Pancreas (tissue), 10 donors: ENCODE measurements at places on chromosomes 11 and 22.

DNA sequence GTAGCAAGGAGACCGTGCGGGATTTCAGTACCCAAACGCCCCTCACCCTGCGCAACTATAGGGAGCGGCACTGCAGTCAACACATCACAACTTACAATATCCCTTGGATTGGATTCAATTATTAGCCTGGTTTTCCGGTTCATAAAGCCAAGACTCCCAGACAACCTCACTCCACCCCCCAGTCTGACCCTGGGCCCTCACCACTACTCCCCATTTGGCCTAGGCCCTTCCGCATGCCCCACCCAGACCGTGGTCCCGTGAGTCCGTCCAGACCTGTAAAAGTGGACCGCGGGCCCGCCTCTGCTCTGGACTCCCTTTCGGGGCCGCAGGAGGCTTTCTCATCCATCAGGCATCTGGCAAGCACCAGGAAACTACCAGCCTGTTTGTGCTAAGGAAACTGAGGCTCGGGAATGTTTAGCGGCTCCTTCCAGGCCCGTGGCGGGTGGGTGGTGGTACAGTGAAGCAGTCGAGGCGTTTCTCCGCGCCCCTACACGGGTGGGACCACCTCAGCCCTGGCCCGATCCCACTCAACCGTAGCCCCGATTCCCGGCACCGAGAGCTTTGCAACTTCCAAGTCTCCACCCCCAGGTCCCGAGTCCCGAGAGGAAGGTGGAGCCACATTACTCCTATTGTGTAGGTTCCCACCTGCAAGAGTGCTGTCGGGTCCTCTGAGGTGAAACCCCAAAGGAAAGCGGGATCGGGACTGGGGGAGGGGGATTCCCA lies 679 bp upstream of the DPP3 start:
- no peaks in the 10 kb centered on the region for H3K27me3 ChIP-seq
- H3K27ac ChIP-seq = peak overlapping the region; percentile 85
- H3K4me1 ChIP-seq = no peaks in the 10 kb centered on the region
- H3K4me3 ChIP-seq = peak overlapping the region; percentile 66

DNA sequence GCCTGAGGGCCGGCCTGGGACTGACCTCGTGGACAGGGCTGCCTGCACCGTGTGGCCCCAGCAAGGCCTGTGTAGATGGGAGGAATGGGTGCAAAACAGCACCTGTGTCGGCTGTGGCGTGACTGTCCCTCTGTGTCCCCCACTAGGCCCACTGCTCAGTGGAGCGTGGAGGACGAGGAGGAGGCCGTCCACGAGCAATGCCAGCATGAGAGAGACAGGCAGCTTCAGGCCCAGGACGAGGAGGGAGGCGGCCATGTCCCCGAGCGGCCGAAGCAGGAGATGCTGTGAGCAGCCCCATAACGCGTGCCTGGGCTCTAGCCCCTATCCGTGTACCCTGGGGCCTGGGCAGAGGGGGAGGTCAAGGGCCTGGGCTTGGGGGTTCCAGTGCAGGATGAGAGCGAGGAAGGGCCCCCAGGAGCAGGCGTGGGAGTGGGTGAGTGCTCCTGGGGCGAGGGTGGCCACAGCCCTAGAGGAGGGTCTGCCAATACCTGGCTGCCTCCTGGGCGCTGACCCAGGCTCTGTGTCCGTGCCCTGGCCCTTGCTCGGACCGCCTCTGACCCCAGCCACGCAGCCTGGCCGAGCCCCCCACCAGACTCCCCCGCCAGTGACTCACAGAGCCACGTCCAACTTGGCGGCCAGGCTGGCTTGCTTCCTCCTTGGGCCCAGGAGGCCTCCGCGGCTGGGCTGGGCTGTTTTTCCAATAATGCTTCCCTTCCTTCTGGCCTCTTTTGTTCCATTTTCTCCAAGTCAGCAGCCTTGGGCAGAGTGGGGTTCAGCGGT lies 11.6 kb downstream of the PRR33 start:
- H3K4me1 ChIP-seq = no peaks in the 10 kb centered on the region
- peak; percentile 74 for DNase-seq
- H3K27ac ChIP-seq = peak overlapping the region; percentile 30
- H3K27me3 ChIP-seq = no peaks in the 10 kb centered on the region
- H3K4me3 ChIP-seq = no peak overlapping the region
- H3K36me3 ChIP-seq = no peaks in the 10 kb centered on the region

- DNase-seq = peak; percentile 19
- no peak overlapping the region for H3K27ac ChIP-seq
- H3K27me3 ChIP-seq = no peaks in the 10 kb centered on the region
Observed at GRCh38 chr11:17400048-17400775, 11.8 kb upstream of the KCNJ11 start.

DNA sequence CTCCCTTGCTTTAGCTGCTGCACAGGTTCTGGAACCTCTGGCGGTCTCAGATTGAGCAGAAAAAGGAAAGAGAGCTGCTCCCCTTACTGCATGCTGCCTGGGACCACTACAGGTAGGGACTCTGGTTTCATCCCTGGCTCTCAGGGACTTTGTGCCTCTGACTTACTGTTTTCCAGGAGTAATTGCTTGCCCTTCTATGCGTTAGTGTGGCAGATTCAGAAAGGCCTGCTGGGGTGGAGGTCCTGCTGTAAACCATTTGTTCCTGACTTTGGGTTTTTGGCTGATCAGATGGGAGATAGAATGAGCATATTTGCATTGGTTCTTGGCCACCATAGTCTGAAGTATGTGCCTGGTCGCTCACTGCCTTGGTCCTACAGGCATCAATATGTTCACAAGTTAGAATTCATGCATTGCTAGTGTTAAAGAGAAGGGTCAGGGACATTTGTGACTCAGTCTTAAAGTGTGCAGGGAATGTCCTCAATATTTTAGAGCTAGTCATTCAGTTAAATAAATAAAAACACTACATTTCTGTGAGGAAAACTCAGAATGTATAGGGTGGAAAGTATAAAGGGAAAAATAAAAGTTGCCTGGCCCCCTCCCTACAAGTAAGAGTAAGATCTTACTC lies 78.0 kb downstream of the PISD start:
- no peaks in the 10 kb centered on the region for H3K36me3 ChIP-seq
- no peaks in the 10 kb centered on the region for H3K27me3 ChIP-seq
- H3K4me3 ChIP-seq = no peak overlapping the region
- DNase-seq = no peak
- H3K27ac ChIP-seq = no peak overlapping the region
- H3K4me1 ChIP-seq = no peaks in the 10 kb centered on the region

GRCh38 chr11:93622043-93622442 lies 39.4 kb upstream of the CEP295 start:
- DNase-seq = no peak
- H3K27me3 ChIP-seq = no peaks in the 10 kb centered on the region
- no peak overlapping the region for H3K4me3 ChIP-seq
- H3K36me3 ChIP-seq = no peaks in the 10 kb centered on the region
- H3K27ac ChIP-seq = no peak overlapping the region
- H3K4me1 ChIP-seq = peaks cover 3% of the 10 kb centered on the region
